ENCODE measurements at places on chromosomes 12 and 14.

GRCh38 chr14:63345826-63346225 lies 27.1 kb upstream of the GPHB5 start:
- no peak for DNase-seq

DNA sequence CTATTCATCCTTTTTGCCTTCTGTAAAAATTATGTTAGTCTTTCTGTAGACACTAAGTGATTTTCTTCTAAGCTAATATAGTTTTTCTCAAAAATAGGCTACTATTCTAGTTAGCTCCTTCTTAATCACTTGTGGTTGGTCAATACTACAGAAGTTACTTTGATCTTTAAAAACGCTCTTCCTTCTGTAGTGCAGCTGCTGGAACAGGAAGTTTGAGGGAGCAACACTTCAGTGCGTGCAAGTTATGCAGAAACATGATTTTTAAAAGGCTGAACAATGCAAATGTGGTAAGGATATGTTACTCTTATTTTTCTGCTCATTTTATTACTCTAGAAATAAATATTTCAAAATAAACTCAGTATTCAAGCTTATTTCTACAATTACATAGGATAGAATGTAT lies 11.1 kb upstream of the RERGL start:
- no peak for DNase-seq

- no peak for DNase-seq
These were observed 327.2 kb upstream of the E2F7 start for GRCh38 chr12:77392467-77393088.

DNA sequence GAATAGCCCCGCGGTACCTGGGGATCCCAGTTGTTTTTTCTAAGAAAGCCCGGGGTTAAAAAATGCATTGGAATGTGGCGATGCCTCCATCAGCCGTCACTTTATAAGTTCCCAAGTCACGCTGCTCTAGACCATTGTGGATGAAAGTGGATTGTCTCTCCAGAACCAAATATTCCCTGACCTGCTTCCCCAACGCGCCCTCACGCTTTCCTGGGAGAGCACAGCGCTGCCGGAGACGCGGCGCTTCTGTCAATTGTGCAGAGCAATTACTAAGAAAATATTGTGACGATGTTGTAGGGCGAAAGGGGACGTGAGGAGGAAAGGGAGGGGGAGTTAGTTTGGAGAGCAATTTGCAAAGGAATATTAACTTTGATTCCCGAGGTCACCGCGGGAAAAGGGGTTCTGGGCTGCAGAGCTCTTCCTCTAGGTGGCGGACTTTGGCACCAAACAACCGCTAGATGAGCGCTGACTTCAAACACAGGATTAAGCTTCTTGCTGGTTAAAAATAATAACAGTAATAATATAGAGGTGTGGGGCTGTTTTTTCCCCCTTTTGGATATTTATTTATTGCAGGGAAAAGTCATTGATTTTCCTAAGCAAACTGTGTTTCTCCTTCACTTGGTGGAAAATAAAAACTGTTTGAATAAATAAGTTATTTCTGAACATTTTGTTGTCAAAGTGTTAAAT lies 9.6 kb upstream of the FOXG1 start:
- no peak for DNase-seq

DNA sequence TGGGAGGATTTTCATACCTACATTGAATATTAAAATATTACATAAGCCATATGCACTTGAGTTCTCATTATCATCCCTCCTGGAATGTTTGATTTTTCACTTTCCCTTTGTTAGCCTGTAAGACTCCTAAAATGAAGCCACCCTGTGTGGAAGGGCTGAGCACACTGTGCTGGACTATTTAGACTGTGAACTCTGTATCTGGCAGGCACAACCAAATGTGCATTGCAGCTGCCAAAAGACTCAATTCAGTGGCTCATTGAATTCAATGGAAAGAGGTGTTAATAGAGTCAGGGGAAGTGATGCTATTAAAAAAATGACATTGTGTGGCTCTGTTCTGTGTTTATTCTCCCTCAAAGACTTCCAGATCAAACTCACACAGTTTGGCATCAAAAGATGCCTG lies 111.1 kb downstream of the SMOC1 start:
- DNase-seq: no peak

DNA sequence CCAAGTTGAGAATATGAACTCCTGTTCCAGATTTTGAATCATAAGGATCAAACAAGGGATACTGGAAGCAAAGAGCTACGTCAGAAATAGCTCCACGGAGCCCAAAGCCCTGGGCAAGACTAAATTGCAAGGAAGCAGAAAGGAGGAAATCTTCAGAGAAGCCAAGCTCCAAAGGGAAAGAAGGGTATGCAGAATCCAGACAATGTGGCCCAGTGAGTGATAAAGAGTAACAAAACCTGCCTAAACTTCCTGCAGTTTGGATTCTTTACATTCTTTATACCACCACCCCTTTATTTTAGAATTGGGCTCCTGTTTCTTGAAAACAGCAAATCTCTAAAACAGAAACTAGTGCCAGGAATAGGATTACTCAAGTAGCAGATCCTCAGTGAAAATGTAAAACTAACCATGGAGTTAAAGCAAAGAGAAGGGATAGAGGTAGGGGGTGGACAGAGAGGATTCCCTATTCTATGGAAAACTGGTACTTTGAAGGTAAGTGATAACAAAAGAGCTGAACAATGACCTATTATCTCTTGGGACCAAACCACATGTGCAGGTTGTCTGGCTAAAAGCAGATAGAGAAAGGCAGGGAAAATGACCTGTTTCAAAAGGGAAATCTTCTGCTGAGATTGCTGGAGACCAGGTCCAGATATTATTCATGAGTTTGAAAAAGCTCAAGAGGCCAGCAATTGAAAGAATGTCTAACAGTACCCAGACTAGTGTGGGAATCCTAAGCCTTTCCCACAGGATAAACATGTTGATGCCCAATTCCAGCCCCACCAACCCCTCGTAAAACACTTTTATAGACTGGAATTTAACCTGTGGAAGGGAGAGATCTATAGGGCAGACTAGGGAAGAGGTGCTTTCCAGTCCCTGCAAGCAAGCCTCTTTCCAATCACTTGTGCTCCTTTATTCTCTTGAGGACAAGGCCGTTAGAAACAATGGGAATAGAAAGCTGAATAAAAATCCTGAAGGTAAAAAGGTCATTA lies 24.5 kb downstream of the MBIP start:
- no peak for DNase-seq

- peak; percentile 75 for DNase-seq
These were observed 57.9 kb downstream of the KDM2B start for GRCh38 chr12:121522971-121523370.

- DNase-seq: no peak
These were observed 27.8 kb downstream of the FBXL14 start for GRCh38 chr12:1566449-1567135.

GRCh38 chr12:108204117-108204987 lies 75.3 kb downstream of the WSCD2 start:
- no peak for DNase-seq

- DNase-seq: no peak
These were observed 249.0 kb downstream of the CACNA1C start for GRCh38 chr12:2301531-2302461.

DNA sequence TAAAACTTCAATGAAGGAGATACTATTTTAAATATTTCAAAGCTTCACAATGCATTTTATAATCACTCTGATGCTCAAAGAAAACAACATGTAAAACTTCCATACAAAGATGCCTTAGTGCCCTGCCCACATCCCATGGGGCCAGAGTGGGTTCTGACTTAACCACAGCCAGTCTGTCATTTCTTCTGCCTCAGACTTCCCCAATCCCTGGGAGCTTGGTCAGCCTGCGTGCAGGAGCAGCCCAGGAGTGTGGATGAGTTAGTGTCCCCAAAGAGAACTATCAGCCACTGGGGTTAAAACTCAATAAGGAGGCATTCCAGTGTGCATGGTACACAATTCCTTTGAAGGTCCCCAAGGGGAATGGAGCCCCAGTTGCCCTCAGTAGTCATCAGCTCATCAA lies 100.3 kb downstream of the PTCSC3 start:
- no peak for DNase-seq

DNA sequence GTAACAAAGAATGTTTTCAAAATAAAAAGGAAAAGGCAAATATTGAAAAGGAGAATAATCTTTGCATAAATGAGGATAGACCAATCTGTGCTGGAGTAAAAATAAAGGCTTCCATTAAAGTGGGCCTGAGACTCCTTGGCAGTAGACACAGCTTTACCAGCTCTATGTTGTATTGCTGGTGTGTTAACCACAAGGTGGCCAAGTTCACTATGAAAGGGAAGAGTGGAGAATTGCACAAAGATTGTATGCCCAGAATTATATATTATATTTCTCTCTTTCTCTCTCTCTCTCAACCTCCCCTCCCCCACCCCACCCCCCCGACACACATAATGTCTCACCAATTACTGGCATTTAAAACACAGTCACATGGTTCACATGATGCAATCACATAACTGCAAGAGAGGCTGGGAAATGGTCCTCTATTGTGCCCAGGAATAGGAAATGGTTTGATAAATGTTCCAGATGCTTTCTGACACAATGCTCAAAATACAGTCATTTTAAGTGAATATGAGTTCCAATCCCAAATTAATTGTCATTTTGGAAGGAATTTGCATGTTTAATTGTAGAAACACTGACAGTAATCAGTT lies 222.6 kb upstream of the SYT1 start:
- no peak for DNase-seq

DNA sequence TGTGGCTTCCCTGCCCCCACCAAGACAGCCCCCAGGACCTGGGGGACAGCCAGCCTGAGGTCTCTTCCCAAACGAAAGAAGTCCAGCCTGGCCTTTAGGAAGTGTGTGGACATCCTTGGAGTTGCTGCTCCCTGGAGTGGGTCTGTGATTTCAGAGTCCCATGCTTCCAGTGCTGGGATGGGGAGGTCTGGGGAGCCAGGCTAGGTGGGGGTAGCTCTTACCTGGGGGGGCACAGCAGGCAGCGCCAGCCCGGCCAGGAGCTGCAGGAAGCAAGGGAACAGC lies 509 bp downstream of the PGF start:
- DNase-seq: no peak

DNA sequence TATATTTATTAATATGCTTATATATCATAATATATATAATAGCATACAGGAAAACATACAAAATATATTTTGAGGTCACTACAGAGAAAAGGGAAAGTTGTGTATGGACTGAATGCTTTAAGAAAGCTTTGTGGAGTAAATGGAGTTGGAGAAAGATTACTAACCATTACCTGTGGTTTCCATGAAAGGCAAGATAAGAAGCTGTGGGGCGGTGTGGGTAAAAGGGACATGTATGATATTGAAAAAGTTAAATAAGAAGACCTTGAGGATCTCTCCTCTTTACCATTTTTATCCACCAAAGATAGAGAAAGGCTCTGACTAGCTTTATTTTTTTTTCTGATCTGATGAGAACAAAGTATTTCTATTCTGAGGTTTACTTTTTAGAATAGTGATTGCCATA lies 404.4 kb downstream of the TRHDE start:
- no peak for DNase-seq

GRCh38 chr12:92634202-92634601 lies 68.6 kb upstream of the PLEKHG7 start:
- no peak for DNase-seq

DNA sequence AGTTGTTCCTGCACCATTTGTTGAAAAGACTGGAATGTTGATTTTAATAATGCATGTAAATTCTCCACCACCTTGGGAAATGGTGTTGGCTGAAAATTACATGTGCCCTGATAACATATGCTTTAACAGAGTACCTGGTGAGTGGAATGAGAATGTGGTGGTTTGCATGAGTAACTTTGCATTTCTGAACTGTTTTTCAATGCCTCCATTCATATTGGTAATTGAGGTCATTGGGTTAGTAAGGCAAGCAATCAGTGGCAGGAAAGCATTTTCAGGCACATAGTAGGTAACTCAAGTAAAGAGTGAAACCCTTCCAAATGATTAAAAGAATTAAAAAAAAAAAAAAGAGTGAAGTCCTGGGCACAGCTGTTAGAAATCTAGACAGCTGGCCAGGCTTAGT lies 32.2 kb upstream of the BICD1 start:
- DNase-seq: no peak

GRCh38 chr12:53185582-53186153 lies 4.9 kb upstream of the CSAD start:
- DNase-seq: no peak

DNA sequence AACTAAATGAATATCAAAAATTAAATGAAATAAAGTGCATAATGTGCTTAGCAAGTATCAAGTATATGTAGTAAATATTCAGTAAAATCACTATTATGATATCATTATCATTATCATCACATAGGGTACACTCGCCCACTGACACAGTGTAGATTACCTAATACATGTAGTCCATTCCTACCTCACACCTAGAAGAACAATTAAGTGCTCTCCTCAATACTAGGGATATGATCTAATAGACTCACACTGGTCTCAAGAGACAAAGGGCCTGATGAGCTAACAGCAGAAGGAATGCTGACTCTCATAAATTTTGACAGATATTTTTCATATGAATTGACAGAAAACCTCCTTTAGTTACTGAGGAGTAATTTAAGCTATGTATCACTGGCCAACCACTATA lies 29.1 kb downstream of the FSCB start:
- no peak for DNase-seq

DNA sequence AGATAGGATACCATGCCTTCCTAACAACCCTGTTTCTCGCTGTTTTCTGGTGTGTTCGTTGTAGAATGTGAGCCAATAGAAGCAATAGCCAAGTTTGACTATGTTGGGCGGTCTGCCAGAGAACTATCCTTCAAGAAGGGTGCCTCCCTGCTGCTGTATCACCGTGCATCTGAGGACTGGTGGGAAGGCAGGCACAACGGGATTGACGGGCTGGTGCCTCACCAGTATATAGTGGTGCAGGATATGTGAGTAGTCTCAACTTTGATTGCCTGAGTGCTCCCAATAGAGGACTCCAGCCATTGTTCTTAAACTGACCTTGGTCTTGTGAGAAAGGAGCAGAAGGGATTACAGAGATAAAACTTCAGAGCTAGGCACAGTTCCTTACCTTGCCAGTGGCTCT lies 96.2 kb downstream of the KICS2 start:
- DNase-seq: no peak

- DNase-seq: no peak
These were observed 143.1 kb downstream of the BICD1 start for GRCh38 chr12:32249777-32250176.

GRCh38 chr14:99201351-99202073 lies 70.5 kb downstream of the BCL11B start:
- no peak for DNase-seq

DNA sequence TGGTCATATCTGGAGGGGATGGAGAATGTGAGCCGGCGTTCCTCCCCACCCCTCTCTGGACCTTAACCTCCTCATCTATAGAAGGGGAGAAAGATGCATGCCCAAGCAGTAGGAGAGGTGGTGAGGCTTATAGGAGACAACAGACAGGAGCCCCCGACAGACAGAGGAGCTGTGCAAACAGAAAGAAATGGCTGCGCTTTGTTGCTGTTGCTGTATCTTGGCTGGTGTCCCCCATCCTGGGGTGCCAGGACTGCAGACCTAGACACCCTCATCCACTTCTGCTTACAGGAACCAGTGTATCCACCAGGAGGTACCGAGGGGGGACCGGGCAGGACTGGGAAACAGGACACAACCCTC lies 397 bp downstream of the SERPINA1 start:
- no peak for DNase-seq

- DNase-seq: no peak
These were observed 1139.1 kb upstream of the TMEM132C start for GRCh38 chr12:127127897-127128296.
